ENCODE measurements at places on chromosomes 1 and 21.
A peak's percentile ranks its signal among the peaks of the same experiment; 100 is the strongest.

- DNase-seq: peak; percentile 91
Measured at GRCh38 chr1:223845810-223846682, at the start of gene TP53BP2. Gene TP53BP2 (minus strand): TSS chr1:223845947. CDS start chr1:223845680, 267 bp downstream.

GRCh38 chr1:16405441-16405840 lies 31.8 kb downstream of the SPATA21 start:
- DNase-seq: no peak

DNA sequence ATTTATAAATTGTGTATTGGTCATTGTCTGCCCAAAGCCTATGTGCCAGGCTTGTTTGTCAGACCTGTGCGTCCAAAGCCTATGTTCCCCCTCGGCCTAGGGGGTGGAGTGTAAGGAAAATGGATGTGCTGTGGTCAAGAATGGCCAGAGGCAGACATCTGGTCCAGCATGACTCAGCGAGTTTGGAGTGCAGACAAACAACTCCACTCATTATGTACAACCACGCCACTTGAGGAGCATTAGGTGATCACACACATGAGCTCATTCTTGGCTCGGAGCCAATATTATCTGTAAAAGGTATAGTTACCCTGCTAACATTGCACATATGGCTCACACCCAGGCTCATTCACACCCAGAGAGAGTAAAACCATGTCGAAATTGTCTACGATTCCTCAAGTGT lies 1047.6 kb upstream of the ADGRL4 start:
- no peak for DNase-seq

GRCh38 chr1:26469558-26469957 lies 2.7 kb upstream of the HMGN2 start:
- DNase-seq: no peak

- no peak for DNase-seq
Measured at GRCh38 chr1:219265026-219265515, 91.4 kb downstream of the LYPLAL1 start.

- DNase-seq: no peak
Measured at GRCh38 chr1:57911427-57911826, 487.6 kb upstream of the DAB1 start.

- DNase-seq: no peak
Measured at GRCh38 chr1:9324246-9325096, 31.8 kb downstream of the SPSB1 start.

DNA sequence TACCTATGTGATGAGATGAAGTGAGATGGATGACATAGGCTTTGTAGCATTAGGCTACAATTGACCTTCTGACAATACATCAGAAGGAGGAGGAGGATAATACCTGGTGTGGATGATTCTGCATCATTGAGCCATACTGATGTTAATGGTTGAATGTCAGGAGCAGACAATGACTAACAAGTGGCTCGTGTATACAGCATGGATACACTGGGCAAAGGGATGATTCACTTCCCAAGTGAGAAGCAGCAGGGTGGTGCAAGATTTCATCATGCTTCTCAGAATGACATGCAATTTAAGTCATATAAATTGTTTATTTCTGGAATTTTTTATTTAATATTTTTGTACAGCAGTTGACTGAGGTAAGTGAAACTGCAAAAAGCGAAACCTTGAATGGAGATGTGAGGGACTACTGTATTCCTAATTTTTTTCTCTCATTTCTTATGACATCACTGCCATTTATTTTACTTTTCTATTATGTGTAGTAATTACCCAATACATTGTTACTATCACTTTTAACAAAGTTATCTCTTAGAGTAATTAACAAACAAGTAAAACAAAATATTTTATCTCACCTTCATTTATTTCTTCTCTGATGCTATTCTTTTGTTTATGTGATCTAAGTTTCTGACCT lies 34.4 kb upstream of the COP1 start:
- DNase-seq: no peak

GRCh38 chr1:235608278-235608677 lies 41.3 kb downstream of the GNG4 start:
- no peak for DNase-seq

DNA sequence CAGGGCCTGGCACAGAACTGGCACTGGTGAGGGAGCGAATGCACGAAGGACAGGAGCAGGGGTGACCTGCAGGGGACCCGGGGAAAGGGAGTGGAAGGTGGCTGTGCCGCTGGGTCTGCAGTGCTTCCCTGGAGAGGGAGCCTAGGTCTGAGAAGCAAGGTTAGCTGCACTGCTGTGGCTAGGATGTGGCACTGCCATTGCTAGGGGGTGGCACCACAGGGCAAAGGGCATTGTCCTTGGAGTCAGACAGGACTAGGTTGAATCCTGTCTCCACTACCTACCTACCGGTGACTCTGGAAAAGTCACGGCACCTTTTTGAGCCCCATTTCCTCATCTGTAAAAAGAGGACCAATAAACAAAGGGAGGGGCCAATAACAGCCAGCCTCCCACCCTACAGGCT lies 28.3 kb downstream of the SLC1A7 start:
- DNase-seq: no peak

DNA sequence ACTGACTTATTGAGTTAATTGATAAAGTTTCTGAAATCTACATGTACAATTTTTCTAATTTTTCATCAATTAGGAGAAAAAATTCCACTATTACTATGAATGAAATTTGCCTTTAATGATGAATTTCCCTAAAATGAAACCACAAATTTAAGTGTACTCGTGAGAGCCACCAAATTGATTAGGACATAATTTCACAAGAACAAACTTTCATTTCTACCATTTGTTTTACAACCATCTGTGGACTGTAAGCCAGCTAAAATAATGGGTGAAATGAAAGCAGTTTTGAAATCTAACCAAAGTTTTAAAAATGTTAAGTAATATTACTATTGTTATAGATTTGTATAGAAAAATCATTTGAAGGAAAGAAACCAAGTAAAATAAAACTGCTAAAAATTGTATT lies 41.8 kb downstream of the AGL start:
- DNase-seq: no peak

DNA sequence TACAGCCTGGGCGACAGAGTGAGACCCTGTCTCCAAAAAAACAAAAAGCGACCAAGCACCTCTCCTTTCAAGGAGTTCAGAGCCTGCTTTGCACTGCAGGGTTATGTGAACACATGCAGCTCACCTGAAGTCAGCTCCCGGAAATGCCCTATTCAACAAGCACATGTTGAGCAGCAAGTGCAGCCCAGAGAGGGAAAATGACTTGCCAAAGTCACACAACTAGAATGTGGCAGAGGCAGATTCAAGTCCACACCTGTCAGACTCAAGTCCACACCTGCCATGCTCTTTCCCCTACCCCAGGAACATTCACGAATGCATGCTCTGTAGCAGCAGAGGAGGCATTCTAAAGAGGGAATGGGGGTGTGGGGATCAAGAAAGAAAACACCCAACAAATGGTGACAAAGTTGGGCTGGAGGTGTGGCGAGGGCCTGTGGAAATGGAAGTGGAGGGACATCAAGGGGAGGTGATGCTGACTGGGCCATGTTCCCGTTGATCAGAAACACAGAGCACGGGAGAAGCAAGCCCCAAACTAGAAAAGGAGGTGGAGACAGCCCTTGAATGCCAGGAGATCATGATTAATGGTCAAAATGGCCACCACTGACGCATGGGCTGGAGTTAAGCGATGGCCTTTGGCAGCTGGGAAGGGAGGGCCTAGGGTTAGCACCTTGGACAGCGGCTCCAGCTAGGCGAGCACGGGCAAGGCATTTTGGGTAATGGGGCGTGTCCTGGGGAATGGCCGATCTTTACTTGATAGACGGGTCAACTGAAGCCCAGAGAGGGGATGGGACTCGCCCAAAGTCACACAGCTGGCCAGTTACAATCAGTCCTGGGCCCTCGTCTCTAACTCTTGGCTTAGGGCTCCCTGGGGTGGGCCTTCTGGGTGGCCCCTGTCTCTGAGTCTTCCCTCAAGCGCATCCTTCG lies 21.5 kb downstream of the RAP1GAP start:
- no peak for DNase-seq

DNA sequence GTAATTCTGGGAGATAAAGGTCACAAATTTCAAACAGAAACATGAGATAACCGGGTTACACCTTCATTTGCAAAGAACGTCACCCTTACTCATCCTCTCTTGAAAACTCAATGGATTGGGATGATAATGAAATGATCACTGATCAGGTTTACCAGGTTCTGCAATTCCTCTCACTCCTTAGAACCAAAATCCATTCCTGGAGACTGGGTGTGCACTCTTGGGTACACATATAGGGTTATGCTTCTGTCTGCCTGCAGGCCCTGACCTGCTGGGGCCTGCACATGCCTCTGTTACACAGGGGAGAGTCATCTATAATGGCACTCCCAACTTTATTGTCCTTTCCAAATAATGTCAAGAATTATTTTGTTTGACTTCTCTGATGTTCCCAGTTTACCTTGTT lies 8.3 kb downstream of the SUSD4 start:
- no peak for DNase-seq

DNA sequence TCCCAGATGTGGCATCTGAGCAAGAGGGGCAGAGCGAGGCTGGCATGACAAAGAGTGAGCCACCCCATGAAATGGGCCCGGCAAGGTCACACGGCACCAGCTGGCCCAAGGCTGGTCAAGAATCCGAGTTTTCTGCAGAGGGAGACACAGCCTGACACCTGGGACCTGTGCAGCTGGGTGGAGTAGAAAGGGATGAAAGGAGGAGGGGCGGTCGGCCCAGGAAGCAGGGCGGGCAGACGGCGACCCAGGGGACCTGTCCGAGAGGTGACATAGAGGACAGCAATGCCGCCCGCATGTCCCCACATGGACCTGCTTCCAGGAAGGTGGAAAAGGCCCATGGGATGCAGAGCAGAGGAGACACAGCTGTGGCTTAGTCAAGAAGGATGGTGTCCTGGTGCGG lies 137.7 kb downstream of the PRDM16 start:
- DNase-seq: no peak

DNA sequence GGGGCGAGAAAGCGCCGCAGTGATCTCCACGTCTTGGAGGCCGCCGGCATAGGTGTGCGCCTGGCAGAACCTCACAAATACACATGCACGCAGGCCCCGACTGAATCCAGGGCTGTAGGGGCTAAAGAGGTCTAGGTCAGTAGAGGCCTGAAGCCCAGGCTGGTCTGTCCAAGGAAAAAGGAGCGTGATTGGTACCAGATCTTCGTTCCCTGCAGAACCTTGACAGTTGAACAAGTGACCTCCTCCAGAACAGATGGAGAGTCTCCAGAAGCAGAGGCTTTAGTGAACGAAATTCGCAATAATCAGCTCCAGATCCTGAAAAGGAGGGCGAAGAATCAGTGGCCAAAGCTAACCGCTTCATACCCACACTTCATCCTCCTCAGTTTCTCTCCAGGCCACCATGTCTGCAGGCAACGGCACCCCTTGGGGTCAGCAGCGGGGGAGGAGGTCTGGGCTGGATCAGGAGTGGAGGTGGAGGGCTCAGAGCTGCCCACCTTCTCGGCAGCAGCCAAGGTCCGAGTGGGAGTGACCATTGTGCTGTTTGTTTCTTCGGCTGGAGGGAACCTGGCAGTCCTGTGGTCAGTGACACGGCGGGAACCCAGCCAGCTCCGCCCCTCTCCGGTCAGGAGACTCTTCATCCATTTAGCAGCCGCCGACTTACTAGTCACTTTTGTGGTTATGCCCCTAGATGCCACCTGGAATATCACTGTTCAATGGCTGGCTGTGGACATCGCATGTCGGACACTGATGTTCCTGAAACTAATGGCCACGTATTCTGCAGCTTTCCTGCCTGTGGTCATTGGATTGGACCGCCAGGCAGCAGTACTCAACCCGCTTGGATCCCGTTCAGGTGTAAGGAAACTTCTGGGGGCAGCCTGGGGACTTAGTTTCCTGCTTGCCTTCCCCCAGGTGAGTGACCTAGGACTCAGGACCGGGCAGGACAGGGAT lies 749 bp upstream of the PEX11B start:
- DNase-seq: no peak

Data from natural killer cell treated with Interleukin-12 subunit alpha and Interleukin-12 subunit beta and Interleukin-15 and Interleukin-18, amount 100 ng/mL, for 72 hours (primary cell).